ENCODE measurements at places on chromosomes 1 and 21.

DNA sequence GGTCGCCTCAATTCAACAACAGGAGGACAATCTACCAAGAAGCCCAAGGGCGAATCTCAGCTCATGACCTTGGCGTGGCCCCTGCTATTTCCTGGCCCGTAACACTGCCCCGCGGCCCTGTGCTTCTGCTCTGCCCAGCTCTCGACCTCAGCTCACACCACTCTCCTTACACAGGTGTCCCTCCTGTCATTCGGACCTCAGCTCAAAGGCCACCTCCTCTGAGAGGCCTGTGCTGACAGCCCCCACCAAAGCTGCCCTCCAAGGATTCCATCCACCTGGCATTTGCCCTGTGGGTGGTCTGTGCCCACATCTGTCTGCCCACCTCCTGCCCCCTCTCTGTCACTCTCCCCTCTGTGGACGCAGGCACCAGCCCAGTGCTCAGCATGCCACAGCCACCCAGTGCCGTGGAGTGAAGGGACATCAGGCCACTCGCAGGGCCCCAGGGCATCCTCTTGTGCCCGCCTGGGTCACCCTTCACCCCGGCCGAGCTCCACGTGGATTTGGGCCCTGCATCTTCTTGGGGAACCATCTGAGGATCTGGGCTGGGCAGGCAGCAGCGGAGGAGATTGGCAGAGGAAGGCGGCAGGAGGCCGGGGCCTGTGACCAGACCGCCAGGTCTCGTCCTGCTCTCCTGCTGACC, 70.3 kb downstream of the DHRS3 start:
- no peak for DNase-seq

DNA sequence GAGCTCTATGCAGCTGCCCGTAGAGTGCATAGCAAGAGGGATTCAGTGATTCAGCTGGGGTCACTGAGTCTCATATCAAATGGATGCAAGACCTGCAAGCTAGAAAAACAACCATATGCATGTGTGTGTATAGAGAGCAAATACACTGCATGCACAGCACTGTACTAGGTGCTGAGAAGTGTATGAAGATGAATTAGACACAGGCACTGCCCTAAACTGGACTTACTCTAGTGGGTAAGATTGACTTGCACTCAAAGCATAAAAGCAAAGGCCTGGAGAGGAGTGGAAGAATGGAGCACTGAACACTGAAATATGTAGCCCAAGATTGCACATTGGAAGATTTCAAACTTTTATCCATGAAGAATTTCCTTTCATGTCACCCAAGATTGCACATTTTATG, 5.5 kb upstream of the GBP1 start:
- DNase-seq, result no peak

- DNase-seq, result no peak
Measured at GRCh38 chr1:43924516-43924915, 9.1 kb upstream of the ARTN start.

DNA sequence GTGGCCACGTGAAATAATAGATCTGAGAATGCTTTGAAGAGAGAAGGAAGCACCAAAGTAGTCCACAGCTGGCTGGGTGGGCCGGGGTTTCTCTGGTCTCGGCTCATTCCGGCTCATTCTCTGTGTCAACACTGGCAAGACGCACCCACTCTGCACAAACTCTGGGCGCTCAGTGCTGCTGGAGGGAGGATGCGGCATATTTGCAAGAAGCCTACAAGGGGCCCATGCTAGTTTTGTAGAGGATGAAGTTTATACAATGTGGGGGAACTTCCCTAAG, 28.8 kb upstream of the TMPRSS2 start:
- DNase-seq, result no peak

- DNase-seq, result no peak
Measured at GRCh38 chr21:15207231-15207630, 142.4 kb upstream of the NRIP1 start.

DNA sequence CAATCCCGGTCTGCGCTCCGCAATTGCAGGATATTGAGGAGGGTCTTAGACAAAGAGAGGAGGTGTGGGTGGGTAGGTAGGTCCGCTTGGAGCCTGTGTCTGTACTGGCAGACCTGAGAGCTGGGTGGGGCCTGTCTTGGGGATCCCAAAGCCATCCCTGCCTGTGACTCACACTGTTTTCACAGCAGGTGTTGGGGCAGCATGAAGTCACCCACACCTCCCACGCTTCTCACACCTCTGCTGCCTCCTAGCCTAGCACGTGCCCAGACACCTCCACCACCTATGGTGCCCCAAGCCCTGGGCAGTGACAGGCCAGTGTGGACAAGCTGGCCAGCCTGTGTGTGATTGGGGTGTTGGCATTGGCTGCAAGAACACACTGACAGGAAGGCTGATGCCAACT, 65.7 kb upstream of the ECE1 start:
- no peak for DNase-seq

DNA sequence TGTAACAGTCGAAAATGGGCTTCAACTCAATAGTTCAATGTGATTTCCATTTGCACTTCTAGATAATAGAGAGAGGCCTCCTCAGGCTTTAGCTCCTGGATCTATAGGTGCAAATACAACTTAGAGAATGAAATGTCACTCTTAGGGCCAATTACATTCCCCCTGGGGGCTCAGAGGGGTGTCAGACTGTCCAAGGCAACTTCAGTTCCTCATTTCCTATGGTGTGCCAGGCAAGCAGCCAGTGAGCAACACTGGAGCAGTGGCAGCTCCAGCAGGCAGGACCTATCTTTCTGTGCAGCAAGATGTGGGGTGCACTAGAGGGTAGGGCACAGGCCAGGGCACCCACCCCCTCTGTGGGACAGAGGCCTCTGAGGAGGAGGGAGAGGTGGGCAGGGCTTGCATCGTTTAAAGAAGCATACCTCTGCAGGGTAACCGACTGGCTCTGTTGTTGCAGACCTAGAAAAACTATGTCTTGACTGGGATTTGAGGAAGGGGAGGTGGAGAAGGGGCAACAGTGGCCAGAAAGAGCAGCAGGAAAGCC, 97.3 kb downstream of the SUSD4 start:
- DNase-seq, result no peak

GRCh38 chr1:228061411-228062084, 21.0 kb upstream of the ARF1 start:
- DNase-seq, result no peak

GRCh38 chr1:22330092-22330759, 121.4 kb upstream of the ZBTB40 start:
- no peak for DNase-seq

- DNase-seq, result no peak
Measured at GRCh38 chr1:69862906-69863305, 295.2 kb downstream of the LRRC7 start.

DNA sequence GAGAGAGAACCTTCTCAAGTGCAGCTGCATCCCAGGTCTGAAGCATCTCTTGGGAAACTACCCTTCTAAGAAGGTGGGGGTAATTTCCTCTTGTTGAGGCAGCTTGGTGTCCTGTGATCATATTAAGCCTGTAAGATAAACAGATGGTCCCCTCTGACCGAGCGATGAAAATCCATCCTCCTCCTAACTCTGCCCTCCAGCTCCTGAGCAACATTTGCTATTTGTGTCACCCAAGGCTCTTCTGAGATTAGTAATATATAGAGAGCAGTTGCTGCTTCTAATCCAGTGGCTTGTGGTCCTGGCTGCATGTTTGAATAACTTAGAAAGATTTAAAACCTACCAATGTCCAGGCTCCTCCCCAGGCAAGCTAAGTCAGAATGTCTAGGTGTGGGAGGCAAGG, 123.7 kb downstream of the DISC1 start:
- DNase-seq, result no peak

GRCh38 chr1:36321119-36321951, 2.1 kb downstream of the EVA1B start:
- no peak for DNase-seq

- DNase-seq, result no peak
Measured at GRCh38 chr21:17536381-17536780, 23.5 kb downstream of the CXADR start.

DNA sequence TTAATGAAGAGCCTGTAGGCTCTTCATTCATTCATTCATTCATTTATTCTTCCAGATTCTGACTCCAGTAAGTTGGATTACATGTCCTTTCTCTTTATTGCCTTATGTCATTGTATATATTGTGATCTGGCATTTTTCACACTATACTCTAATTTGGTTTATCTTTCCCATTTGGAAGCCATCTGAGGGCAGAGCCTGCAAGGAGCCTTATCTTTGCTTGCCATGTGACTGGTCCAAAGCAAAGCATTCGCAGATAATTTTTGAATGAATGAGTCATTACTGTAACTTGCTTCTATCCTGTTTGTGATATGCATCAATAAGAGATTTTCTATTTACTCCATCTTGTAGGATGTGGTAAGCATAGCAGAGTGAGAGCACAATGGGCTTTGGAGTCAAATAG, 108.4 kb upstream of the DAB1 start:
- DNase-seq, result no peak

- DNase-seq, result no peak
Measured at GRCh38 chr1:10734375-10734774, 62.1 kb downstream of the CASZ1 start.

DNA sequence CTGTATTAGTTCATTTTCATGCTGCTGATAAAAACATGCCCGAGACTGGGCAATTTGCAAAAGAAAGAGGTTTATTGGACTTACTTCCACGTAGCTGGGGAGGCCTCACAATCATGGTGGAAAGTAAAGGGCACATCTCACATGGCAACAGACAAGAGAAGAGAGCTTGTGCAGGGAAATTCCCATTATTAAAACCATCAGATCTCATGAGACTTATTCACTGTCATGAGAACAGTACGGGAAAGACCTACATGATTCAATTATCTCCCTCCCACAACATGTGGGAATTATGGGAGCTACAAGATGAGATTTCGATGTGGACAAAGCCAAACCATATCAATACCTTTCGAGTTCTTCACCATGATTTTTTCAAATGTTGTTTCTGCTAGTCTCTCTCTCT, 3.7 kb upstream of the CHRM3 start:
- DNase-seq, result no peak

DNA sequence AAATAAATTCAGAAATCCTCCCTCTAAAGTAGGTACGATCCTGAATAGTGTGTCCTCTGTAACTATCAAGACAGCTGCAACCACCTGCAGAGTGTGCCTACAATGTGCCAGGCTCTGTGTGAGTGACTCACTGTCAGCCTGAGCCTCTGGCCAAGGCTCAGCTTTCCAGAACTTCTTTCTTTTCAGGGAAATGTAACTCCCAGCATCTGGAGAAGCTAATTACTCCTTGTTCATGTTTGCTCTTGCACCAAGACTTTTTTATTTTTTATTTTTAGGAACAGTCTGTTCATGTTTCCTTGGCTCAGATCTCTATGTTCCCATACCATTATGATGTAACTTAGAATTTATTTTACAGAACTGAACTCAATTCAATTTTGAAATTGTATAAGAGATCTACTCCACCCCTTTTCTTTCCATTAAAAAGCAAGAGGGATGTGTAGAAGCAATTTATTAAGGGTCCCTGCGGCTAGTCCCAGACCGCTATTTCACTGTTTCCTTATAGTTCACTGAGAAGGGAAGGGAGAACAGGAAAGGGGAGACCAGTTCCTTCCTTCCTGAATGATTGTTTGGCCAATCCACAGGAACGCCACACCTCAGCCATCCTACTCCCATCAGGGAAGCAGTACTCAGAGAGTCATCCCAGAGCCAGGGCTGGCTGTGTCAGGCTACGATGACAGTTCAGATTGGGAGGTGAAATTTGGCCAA, 112.4 kb upstream of the ZNF648 start:
- DNase-seq, result no peak

- DNase-seq, result no peak
Measured at GRCh38 chr1:241902391-241903065, 54.5 kb downstream of the EXO1 start.

DNA sequence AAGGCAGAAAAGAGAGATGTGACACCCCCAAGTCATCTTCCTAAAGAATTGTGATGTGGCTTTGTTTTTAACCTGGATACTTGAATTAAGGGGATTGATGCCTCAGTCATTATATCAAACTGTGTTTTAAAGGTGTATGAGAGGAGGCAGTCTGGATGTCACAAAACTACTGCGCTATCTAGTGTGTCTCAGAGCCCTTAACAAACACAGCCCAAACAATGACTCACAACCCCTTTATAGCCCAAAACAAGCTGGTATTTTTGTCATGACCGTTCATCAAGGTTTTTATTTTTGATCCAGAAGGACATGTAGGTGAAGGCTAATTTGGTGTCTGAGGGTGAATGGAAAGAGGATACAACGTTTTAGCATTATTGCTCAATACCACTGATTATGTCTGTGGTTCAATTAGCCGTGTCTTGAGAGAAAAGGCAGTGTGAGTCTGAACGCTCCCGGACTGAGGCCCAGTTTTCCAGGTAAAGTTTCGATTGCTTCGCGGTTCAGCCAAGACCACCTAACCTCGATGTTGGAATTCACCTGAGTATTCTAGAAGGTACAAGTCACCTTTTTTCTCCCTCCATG, 71.6 kb downstream of the SGIP1 start:
- DNase-seq, result no peak

DNA sequence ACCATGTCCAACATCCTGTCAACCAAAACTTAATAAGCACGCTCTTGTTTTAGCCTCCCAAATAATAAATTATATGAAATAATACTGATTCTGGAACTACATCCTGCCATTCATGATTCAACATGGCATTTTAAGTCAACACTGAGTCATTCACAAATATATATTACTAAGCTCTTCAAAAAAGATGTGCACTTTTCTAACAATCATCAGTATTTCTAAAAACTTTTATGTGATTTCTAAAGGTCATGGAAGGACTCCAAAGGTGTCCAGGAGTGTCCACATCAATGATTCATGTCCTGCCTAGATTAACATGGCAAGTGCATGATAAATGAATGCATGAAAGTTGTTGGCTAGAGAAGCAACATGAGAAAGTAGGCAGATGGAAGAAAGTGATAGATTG, 51.6 kb downstream of the NEGR1 start:
- no peak for DNase-seq

GRCh38 chr1:53132176-53132575, 10.3 kb downstream of the SLC1A7 start:
- DNase-seq, result no peak

- no peak for DNase-seq
Measured at GRCh38 chr1:224736619-224737352, 120.7 kb downstream of the CNIH3 start.

- DNase-seq, result no peak
Measured at GRCh38 chr1:11638121-11638520, 16.1 kb downstream of the FBXO2 start.

GRCh38 chr1:154831462-154831861, 38.6 kb downstream of the KCNN3 start:
- no peak for DNase-seq

- DNase-seq, result no peak
Measured at GRCh38 chr1:232014941-232015340, 388.4 kb downstream of the DISC1 start.

GRCh38 chr21:42737951-42738590, 84.7 kb downstream of the PDE9A start:
- no peak for DNase-seq

GRCh38 chr21:27565364-27565763, 598.5 kb upstream of the ADAMTS5 start:
- DNase-seq, result no peak

GRCh38 chr21:39555911-39556590, 56.7 kb upstream of the B3GALT5 start:
- DNase-seq, result no peak

- no peak for DNase-seq
Measured at GRCh38 chr1:228344631-228345072, 62.0 kb downstream of the TRIM11 start.

Measured in activated T-cell treated with anti-CD3 and anti-CD28 coated beads for 24 hours (primary cell).